ENCODE measurements at places on chromosomes 5 and 9.

- DNase-seq: no peak
These were observed 87.7 kb upstream of the TRIM32 start for GRCh38 chr9:116599342-116599884.

- DNase-seq: no peak
These were observed 780 bp downstream of the RNU6ATAC start for GRCh38 chr9:134163371-134164196.

DNA sequence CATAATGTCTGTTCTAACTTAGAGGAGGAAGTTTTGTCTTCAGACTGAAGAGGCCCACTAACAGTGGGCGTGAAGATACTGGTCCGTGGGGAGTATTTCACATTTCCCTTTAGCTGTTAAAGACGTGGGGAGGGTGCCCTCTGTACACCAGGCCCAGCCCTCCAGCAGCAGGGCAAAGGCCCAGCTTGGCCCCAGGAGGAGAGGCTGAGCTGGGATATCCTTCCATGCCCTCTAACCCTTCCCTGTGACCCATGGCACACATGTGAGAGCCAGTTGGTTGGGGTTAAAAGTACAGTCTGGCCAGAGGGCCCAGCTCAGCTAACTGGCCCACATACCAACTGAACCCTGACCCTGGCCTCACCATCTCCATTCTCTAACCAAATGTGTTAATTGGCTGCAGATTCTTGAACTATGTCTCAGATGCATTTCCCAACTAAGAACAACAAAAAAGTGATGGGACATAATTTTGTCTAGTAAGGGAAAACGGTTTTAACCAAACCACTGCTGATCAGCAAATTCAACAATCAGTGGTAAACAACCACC is 74.4 kb downstream of the LHFPL2 start:
- DNase-seq: no peak

GRCh38 chr5:167709625-167710024 is 581.8 kb upstream of the WWC1 start:
- no peak for DNase-seq

DNA sequence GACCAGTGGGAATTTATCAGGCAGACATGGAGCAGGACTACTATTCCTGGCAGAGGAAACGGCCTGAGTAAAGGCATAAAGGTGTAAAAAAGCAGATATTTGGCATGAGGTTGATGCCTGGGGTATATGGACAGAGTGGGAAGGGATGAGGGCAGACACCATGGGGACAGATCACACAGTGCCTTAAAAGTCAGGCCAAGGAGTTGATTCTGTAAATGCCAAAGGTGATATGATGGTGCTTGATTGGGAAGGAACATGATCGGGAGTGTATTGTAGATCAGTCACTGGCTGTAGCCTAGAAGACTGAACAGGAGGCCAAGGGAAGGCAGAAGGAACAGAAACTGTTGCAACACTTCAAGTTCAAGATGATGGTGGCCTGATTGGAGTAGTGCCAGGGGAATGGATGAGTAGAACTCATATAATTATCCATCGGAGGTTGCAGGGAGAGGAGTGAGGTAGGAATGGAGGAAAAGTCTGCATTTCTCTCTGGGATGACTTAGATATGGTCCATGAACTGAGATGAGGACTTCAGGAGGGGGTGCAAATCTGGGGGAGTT is 594.3 kb upstream of the KLF4 start:
- no peak for DNase-seq

DNA sequence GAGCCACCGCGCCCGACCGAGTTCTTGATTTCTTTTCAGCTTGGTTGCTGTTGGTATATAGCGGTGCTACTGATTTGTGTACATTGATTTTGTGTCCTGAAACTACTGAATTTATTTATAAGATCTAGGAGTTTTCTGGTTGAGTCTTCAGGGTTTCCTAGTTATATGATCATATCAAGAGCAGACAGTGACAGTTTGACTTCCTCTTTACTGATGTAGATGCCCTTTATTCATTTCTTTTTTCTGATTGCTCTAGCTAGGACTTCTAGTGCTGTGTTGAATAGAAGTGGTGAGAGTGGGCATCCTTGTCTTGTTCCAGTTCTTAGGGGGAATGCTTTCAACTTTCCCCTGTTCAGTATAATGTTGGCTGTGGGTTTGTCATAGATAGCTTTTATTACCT is 17.4 kb upstream of the LRRC19 start:
- DNase-seq: no peak

Measured in mesenteric fat pad (tissue), 1 donor.